DMS79 (cell line): ENCODE measurements at places on chromosomes 16 and 17.

DNA sequence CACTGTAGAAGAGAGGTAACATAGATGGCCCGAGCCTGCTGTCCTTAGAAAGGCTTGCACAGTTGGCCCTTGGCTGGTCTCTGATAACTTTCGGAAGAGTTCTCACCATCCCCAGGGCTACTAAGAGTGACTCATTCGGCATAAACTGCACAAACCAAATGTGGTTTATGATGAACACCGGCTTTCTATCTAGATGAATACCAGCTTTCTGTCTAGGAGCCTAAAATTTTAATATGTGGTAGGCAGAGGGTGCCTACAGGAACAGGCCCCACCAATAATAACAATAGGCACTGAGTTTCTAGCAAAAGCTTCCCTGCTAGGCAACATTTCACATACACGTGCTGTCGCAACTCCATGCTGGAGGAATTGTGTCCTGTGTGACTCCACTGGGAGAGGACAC, 15.4 kb downstream of the CNOT1 start:
- no peak for DNase-seq

GRCh38 chr17:75695141-75695829, 26.0 kb upstream of the ITGB4 start:
- no peak for DNase-seq

GRCh38 chr17:38897176-38897575, 27.3 kb downstream of the LASP1 start:
- no peak for DNase-seq

- DNase-seq = no peak
Measured at GRCh38 chr17:68595986-68596385, 5.2 kb downstream of the FAM20A start.

- DNase-seq = no peak
Measured at GRCh38 chr17:77549726-77550366, 408.7 kb upstream of the TNRC6C start.

- no peak for DNase-seq
Measured at GRCh38 chr17:65514082-65514481, 47.4 kb downstream of the AXIN2 start.
